Left forelimb (tissue), 1 donor: ENCODE measurements at places on chromosomes 3 and 15.

- DNase-seq: no peak
These were observed 24.9 kb downstream of the GYG1 start for GRCh38 chr3:149016242-149016641.

DNA sequence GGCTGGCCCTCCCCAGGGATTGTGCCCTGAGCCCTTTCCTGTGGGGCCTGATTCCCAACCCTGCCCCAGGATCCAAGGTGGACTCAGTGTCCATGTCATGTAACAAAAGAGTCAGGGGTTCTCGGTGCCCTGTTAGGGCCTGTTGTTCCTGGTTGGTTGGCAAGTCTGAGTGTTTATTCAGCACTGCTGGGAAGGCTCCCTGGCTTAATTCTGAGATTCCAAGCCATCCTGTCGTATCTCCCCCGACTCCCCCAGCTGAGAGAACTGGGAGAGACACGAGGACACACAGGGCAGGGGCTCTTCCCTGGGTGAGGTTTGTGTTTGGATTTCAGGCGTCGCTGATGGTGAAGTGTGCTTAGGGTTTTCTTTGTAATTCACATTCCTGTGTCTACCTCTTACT lies 78.3 kb downstream of the EEFSEC start:
- no peak for DNase-seq

DNA sequence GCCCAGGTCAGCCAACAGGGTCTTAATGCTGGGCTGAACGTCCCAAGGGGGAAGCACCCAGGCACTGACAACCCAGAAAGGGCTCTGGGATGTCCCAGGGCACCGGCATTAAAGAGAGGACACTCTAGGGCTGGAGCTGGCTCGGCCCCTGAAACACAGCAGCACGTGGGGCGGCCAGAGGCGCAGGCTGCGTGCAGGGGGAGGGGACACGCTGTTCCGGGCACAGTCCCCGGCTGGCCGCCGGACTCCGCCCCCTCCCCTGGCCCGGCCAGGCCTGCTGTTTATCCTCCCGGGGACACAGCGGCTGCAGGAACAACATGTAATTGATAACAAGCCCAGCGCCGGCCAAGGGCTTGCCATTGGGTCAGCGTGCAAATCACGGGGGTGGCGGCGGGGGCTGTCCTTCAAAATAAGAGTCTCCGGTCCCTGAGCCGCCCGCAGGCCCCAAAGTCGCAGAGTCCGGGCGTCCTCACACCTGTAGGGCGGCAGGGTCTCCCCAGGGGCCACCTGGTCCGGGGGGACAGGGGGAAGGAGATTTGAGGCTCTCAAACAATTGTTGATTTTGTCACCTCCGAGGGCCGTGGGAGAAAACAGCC lies 1.3 kb downstream of the KLF15 start:
- DNase-seq: peak; percentile 87

GRCh38 chr3:57281715-57282114 lies 10.8 kb downstream of the ASB14 start:
- DNase-seq: no peak

DNA sequence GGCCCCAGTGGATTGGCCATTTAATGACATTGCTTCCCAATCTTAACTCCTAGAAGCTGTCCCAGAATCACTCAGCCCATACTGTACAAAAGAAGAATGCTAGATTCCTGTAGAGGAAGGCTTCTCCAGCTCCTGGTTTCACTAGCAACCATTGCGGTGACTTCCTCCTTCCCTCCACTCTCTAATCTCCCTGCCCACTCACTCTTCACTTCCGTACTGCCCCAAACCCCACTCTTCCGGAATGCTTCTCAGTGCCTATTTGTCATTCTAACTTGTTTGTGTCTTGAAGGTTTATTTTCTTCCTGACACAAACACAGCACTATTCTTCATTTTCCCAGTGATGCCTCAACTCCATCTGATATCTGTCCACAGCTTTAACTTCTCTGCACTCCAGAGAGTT lies 97.1 kb upstream of the SPATA16 start:
- no peak for DNase-seq
